ENCODE measurements at places on chromosomes 11 and 22.

DNA sequence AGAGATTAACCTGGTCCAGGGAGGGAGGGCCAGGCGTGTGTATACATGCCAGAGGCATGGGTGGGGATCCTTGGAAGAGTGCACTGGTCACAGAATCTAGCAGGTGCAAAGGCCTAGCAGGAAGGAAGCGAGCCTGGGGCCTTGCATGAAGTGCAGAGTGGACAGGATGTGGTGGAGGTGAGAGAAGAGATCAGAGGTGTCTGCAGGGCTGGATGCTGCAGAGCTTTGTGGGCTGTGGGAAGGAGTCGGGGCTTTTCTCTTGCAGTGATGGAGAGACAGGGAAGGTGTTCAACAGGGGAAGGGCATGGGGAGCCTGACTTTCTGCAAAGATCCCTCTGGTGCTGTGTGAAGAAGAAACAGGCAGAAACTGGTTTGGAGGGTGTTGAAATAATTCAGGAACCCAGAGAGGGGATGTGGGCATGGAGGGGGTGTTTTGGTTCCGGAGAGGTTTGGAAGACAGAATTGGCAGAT is 2.5 kb upstream of the TPST2 start:
- no peak for DNase-seq

GRCh38 chr22:33896575-33897447 is 23.5 kb downstream of the LARGE1 start:
- no peak for DNase-seq

- no peak for DNase-seq
Measured at GRCh38 chr11:114964676-114965214, 286.4 kb downstream of the NXPE2 start.

GRCh38 chr11:30619767-30620166 is 33.6 kb upstream of the MPPED2 start:
- no peak for DNase-seq

GRCh38 chr22:19127329-19128008 is 3.6 kb upstream of the TSSK2 start:
- DNase-seq: no peak

- no peak for DNase-seq
Measured at GRCh38 chr22:36858156-36858555, 2.6 kb upstream of the NCF4 start.

DNA sequence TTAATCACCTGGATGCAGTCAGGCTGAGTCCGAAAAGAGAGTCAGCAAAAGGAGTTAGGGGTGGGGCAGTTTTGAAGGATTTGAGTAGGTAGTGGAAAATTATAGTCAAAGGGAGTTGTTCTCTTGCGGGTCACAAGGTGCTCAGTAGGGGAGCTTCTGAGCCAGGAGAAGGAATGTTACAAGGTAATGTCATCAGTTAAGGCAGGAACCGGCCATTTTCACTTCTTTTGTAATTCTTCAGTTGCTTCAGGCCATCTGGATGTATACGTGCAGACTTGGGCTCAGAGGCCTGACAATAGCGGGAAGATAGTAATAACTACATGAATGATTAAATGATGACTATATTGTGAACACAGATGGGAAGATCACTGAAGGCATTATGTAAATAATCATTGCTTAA is 6.2 kb downstream of the SC5D start:
- no peak for DNase-seq

DNA sequence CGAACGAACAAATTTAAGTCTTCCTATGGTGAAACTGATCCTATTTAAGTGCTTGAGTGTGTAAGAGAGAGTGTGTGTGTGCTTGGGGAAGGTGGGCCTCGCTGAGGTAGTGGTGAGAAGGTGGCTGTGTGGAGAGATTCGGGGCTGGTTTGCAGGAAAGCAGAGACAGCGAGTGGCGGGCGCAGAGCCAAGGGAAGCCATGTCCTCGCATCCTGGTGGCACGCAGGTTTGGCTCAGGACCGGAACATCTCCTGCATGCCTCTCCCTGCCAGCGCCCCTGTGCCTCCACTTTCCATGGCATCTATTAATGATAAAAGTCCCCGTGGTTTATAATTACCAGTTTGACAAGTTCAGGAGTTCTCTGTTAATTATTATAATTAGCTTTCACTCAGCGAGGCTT is 383.1 kb upstream of the CADM1 start:
- DNase-seq: no peak

- DNase-seq: no peak
Measured at GRCh38 chr22:35958334-35958733, 70.3 kb downstream of the RBFOX2 start.

DNA sequence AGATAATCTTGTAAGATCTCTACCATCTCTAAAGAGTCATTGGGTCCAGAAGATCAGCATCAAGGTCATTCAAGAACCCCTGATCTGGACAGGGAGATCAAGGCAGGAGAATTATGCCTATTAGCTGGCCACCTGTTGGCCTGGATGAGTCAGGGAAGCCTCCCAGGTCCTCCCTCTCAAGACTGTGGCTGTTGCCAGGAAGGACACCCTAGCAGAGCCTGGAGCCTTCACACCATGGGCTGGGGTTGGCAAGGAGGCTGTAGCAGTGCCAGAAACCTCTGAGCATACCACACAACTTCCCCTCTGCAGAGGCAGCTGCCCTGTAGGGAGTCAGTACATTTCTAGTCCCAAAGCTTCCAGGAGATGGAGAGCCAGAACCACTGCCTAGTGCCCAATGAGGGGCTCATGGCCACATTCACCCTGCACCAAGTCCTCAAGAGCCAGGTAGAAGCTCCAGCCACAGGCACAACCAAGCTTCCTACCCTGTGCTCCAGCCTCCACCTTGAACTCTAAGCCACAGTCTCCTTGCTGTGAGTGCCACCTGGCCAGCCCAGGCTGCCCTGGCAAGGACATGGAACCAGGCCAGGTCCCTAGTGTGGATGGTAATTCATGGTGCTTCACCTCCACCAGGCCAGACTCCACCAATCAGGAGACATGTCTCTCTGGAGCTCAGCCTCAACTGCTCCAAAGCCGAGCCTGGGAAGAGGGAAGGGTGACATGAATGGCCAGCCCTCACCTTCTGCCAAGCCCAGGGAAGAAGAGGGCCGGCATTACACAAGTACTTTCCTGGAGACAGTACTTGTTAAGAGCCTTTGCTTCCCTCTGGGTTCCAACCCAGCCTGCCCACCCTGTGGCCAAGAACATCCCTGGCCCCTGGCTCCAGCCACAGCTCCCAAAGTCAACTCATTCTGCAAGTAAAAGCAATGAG is 124.3 kb downstream of the BUD13 start:
- no peak for DNase-seq

DNA sequence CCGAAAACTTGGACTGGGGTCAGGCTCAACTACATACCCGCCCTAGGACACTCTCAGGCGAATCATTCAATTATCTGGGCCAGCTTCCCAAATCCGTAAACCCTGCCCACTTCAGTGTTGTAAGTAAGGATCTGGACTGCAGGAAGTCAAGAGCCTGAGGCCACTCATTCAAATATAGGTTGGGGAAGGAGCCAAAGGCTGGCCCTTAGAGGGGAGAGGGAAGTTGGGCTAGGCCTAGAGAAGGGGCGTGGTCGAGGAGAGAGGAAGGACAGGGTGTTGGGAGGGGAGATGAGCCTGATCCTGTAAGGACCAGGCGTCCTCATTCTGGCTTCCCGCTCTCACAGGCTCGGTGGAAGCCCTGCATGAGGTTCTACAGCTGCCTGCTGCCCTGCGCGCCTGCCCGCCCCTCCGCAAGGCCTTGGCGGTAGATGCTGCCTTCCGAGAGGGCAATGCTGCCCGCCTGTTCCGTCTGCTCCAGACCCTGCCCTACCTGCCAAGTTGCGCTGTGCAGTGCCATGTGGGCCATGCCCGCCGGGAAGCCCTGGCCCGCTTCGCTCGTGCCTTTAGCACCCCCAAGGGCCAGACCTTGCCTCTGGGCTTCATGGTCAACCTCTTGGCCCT is 3.0 kb downstream of the SAC3D1 start:
- DNase-seq: no peak

- no peak for DNase-seq
Measured at GRCh38 chr22:20808844-20809243, 34.9 kb downstream of the SERPIND1 start.

DNA sequence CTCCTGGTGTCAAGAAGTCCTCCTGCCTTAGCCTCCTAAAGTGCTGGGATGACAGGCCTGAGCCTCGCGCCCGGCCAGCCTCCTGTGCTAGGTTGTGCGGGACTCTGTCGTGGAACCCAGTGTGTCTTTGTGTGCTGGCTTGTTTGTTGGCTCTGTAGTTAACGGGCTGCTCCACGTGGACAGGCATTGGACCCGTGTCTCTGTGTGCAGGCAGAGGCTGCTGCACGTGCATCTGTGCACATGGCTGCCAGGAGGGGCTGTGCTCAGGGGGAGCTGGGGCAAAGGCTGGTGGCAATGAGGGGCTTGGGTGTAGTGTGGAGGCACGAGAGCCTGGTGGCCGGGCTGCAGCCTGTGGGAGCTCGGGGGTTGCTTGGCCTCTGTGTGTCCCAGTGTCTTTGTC is 121.3 kb upstream of the ALDH3B2 start:
- no peak for DNase-seq

GRCh38 chr11:111307472-111308108 is 9.2 kb downstream of the POU2AF3 start:
- no peak for DNase-seq

- no peak for DNase-seq
Measured at GRCh38 chr22:17873804-17874203, 99.5 kb upstream of the BID start.

GRCh38 chr22:47547239-47547661 is 784.8 kb downstream of the TBC1D22A start:
- DNase-seq: no peak

DNA sequence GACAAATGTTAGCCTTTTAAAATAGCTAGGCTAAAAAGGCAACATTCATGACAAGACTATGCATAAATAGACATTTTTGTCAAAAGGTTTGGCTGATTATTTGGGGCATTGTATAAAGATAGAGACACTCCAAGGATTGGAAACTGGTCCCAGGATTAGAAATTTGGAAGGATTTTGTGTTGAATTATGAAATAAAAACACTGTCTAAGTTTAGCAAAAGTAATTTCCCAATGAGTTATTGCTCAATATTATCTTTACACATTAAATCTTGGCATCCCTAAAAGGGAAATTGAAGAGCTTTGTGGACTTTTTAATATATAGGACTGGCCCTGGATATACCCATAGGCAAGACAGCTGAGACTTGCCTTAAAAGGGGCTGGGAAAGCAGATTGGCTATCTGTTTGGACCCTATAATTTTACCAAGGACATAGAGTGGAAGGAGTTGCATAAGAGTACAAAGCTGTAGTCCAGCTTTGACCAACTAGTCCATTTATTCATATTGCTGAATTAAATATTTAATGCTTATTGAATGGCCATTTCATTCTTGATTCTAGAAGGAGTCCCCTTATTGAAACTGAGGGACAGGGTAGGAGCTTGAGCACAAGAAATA is 382.7 kb downstream of the METTL15 start:
- no peak for DNase-seq

- no peak for DNase-seq
Measured at GRCh38 chr22:28237112-28237511, 318.1 kb upstream of the PITPNB start.

DNA sequence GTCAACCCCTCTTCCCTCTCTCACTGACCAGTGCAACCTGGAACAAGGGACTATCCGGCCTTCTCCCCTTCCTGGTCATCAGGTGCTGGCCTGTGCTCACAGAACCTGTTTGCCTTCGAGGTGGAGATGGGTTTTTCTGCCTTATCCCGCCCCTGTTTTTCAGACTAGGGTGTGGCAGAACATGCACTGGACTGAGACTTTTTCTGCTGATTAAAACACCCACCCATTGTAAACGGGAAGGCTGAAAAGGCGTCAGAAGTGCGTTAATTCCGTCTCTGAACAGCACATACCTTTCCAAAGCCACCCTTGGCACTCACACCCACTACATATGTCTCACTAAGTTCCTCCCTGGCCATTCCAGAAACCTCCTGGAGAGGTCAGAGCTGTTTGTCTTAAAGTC is 4.4 kb upstream of the B3GNT6 start:
- DNase-seq: no peak

DNA sequence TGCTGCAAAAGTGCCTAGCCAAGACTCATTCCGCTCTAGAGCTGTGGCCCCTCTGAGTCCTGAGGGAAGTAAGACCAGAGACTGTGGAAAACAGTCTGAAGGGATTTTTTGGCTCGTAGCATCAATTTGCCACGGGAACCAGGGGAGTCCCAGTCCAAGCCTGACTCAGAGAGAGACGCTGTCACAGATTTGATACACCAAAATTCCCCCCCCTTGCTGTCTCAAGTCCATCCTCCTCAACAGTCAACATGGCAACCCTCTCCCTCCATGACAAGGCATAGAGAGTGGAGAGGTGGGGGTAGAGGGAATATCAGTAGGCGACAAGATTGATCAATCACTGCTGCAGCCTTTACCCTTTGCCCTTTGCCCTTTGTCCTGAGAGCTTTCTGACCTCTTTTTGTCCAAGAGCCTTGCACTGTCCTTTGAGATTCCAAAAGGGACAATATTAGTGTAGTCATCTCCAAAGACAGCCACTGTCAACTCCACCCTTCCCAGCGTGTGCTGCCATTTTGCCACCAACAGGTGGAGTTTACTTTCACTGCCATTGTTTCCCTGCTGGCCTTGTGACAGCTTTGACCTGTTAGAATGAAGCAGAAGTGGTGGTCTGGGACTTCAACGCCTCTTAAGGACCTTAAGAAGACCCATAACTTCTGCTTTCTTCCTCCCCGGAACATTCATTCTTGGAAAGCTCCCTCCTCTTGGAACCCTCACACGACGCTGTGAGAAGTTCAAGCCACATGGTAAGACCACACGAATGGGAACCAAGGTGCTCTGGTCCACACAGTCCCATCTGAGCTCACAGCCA is 7.3 kb downstream of the SLC15A3 start:
- DNase-seq: no peak

DNA sequence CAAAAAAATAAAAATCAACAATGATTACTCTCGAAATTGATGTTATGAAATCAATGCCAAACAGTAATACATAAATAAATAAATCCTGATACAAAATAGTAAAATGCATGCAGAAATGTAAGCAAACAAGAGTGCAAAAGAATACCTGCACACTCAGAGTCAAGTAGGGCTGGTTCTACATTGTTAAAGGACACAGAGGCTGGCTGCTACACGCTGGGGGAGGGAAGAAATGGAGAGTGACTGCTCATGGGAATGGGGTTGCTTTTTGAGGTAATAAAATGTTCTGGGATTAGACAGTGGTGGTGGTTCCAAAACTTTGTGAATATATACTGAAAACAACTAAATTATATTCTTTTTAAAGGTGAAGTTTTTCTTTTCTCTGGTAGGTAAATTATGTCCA is 32.1 kb downstream of the MAPK1 start:
- no peak for DNase-seq

GRCh38 chr22:40597526-40598430 is 38.7 kb downstream of the MRTFA start:
- no peak for DNase-seq

DNA sequence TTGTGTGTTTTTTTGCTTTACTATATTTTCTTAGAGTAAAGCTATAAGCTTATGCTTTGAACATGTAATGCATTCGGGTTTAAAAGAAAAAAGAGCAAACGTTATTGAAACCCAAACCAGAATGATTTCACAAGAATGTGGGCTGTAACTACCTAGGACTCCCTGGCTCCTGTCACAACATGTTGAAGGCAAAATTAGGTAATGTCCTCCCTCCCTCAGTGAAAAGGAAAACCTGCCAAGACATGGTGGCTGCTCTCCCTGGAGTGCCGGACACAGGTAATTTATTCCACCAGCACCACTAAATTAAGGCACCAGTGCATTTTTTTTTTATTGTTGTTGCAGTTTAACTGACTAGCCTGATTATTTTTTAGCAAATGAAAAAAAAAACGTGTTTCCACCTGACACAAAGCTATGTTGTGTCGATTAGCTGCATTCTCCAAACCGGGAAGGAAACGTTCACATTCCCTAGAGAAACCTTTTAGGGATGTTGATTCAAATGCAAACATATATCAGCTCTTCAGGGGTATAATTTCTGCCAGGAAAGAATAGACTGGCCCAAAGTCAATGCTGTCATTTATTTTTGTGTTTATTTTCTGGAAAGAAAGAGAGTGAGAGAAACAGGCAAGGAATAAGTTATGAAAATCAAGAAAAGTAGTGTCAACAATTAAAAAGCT is 134.6 kb downstream of the CCDC34 start:
- no peak for DNase-seq
